CD4-positive, alpha-beta T cell treated with Interleukin-17A for 4 hours (primary cell): ENCODE measurements at places on chromosomes 7 and 10.

DNA sequence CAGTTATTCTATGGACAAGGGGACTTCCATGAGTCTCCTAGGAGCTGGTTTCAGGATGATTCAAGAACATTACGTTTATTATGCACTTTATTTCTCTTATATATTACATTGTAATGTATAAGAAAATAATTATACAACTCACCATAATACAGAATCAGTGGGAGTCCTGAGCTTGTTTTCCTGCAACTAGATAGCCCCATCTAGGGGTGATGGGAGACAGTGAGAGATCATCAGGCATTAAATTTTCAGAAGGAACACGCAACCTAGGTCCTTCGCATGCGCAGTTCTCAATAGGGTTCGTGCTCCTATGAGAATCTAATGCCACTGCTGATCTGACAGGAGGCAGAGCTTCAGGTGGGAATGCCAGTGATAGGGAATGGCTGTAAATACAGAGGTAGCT is 137.9 kb downstream of the ANKRD30A start:
- no peak for DNase-seq

DNA sequence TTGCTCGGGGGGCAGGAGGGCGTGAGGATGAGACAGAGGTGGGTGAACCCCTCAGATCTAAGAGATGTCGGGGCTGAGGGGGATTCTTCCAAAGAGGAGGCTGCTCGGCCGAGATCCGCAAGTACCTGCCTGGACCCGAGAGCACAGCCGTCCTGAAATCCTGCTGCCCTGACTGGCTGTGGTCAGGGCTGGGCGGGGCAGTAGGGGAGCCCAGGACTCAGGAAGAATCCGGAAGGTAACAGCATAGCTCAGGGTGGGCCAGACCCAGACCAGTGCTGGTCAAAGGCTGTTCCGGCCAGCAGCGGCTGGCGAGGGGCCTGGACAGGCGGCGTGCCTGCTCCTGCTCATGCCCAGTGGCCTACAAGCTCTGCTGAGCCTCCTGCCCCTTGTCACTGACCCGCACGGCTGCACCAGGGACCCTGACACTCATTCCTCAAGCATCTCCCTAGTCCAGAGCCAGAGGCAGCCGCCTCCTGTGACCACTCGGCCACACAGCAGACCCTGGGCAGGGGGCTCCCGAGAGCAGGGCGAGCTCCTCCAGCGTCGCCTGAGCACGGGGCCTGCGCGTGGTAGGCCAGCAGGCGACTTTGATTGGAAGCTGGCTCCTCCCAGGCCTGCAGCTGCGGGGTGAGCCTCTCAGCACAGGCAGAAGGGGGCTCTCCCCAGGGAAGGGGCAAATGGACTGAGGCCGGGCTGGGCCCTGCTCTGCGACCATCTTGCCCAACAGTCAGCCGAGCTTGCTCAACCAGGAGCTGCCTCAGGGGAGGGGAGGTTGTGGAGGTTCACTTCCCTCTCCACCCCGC is 3.1 kb upstream of the ADAP1 start:
- no peak for DNase-seq

DNA sequence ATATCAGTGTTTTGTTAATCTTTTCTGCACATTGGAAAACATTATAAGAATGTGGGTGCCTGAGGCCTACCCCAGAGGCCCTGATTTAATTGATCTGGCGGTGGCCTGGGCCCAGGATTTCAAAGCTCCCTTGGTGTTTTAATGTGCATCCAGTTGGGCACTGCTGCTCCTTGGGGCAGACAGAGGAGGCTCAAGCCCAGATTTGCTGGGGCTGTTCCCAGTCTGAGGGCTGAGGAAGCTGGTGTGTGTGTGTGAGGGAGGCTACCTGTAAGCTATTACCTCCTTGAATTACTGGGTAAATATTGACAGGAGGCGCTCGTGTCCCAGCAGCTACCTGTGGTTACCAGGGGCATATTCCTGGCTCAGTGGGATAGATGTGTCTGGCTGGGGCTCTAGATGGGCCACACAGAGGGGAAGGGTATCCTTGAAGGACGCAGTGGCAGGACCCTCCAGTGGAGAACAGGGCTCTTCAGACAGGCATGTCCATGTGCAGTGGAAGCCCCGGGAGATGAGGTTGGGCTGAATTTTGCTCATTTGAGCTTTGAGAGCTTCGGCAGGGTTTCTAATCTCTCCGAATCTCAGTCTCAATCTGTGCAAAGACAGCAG is 975.4 kb upstream of the ZNF722 start:
- DNase-seq, result no peak

DNA sequence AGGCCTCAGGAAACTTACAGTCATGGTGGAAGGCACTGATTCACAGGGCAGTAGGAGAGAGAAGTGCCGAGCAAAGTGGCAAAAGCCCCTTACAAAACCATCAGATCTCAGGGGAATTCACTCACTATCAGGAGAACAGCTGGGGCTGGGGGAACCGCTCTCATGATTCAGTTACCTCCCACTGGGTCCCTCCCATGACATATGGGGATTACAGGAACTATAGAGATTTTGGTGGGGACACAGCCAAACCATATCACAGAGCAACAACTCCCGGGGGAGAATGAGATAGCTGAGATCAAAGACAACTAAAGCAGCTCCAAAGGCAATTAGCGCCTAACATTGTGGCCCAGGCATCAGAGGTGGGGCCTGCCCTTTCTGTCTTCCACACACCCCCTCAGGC is 85.4 kb upstream of the VOPP1 start:
- DNase-seq, result no peak

GRCh38 chr10:51881213-51881612 is 181.8 kb upstream of the CSTF2T start:
- no peak for DNase-seq

DNA sequence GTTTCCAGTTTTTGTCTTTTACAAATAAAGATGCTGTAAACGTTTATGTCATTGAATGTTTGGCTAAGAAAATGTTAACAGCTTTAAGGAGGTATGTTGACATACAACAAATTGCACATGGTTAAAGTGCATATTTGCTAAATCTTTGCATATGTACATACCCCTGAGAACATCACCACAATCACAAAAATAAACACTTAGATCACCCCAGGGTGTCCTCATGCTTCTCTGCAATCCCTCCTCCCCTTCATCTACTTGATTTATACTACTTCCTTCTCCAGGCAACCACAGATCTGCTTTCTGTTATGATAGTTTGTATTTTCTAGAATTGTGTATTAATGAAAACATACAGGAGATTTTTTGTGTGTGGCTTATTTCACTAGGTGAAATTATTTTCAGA is 209.5 kb downstream of the GLRX3 start:
- DNase-seq, result no peak

GRCh38 chr10:94785211-94785610 is 22.7 kb downstream of the CYP2C19 start:
- DNase-seq, result no peak

DNA sequence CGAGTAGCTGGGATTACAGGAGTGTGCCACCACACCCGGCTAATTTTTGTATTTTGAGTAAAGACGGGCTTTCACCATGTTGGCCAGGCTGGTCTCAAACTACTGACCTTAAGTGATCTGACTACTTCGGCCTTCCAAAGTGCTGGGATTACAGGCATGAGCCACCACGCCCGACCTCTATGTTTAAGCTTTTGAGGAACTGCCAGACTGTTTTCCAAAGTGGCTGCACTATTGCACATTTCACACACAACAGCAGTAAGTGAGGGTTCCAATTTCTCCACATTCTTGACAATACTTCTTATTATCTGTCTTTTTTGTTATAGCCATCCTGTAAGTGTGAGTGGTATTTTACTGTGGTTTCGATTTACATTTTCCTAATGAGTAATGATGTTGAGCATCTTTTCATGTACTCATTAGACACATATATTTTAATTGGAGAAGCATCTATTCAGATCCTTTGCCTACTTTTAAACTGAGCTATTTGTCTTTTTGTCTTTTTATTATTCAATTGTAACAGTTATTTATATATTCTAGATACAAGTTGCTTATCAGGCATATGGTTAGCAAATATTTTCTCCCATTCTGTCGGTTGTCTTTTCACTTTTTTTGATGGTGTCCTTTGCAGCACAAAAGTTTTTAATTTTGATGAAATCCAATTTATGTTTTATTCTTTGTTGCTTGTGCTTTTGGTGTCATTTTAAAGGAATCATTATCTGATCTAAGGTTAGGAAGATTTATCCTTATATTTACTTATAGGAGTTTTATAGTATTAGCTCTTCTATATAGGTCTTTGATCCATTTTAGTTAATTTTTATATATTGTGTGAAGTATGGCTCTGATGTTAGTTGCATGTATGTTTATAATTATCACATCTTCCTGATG is 12.8 kb upstream of the IRF5 start:
- DNase-seq, result no peak

DNA sequence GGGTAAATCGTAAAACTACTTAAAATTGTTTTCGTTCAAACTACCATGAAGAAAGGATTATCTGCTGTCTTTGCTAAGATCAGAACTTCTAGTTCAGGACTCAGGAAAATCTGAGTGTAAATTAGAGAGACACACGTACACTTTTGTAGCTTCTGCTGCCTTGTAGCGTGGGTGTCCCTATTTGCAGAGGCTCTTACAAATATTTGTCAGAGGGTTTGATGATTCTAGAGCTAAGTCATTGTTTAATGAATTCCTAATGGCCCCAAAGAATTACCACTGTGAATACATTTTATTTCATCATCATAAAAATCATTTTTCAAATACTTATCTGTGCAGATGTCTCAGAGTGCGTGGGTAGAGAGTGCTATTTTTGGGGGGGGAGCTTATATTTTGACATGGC is 314.9 kb downstream of the LRMDA start:
- DNase-seq, result no peak

- DNase-seq, result no peak
Observed at GRCh38 chr7:3033136-3033535, 10.5 kb downstream of the CARD11 start.

- DNase-seq, result no peak
Observed at GRCh38 chr10:104732222-104732621, 91.1 kb downstream of the SORCS3 start.

- DNase-seq, result no peak
Observed at GRCh38 chr10:5741276-5741675, 56.6 kb downstream of the TASOR2 start.

- DNase-seq, result no peak
Observed at GRCh38 chr10:61701055-61701705, 38.5 kb downstream of the CABCOCO1 start.

DNA sequence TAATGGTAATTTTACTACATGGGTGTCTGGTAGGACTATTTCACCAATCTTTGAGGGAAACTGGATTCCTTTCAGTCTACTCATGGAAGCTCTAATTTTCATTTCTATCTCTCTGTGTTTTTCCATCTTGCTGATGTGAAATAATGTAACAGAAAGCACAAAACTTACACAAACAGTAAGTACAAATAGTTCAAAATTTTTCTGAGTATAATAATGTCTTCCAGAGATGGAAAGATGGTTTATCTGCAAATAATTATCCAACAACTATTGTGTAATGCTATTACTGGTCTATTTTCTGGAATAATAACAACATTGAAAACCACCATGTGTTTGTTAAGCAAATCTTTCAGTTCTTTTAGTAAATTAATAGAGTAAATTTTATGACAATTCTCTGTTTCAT is 565.8 kb upstream of the MGMT start:
- no peak for DNase-seq

GRCh38 chr10:43043773-43044447 is 33.0 kb upstream of the RET start:
- no peak for DNase-seq

- DNase-seq, result no peak
Observed at GRCh38 chr7:130478991-130479390, 12.9 kb upstream of the MEST start.

DNA sequence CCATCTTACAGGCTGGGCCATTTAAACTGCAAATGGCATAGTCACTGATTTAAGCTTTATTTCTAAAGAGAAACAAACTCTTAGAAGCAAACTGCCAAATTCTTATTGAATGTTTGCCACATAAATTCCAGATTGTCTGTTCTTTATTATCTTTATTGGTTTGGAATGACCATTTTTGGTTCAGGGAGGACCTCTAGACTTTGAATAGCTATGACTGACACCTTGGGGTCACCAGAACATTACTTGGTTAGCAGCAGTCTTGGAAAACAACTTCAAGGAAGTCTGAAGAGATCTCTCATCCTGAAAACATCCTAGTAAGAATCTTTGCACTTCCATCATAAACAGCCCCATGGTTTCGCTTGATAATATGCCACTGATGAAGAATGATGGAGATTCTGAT is 197.1 kb downstream of the SUGCT start:
- DNase-seq, result no peak

- DNase-seq, result no peak
Observed at GRCh38 chr10:14478604-14479003, 147.9 kb upstream of the FRMD4A start.

GRCh38 chr10:77310288-77310840 is 327.2 kb downstream of the KCNMA1 start:
- no peak for DNase-seq

DNA sequence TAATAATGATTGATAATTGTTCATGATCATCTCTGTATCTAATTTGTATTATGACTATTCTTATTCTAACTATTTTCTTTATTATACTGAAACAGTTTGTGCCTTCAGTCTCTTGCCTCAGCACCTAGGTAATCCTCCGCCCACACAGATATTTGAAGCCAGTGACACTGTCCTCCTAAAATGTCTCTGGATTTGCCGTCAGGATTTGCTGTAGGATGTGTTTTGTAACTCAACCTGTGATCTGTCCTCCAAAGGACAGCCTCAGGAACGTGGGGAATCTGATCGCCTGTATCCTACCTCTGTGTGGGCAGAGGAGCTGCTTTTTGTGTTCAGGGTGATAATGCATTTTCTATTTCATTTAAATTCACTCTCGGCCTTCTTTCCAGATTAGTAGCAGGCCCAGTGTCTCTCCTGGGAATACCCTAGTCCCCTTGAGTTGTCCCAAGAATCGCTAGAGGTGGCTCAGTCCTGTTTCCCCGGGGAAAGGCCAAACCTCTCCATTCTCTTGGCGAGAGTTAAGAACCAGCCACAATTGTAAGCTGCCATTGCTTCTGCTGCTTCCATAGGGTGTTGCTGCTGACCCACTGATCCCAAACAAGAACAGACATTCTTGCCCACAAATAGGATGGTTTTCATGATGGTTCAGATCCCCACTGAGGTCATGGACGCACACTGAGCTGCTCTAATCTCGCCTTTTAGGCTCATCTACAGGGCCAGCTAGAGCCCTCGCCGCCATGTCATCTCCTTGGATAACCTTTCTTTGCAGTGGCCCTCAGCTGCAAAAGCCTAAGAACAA is 136.2 kb upstream of the KCNMA1 start:
- DNase-seq, result no peak

DNA sequence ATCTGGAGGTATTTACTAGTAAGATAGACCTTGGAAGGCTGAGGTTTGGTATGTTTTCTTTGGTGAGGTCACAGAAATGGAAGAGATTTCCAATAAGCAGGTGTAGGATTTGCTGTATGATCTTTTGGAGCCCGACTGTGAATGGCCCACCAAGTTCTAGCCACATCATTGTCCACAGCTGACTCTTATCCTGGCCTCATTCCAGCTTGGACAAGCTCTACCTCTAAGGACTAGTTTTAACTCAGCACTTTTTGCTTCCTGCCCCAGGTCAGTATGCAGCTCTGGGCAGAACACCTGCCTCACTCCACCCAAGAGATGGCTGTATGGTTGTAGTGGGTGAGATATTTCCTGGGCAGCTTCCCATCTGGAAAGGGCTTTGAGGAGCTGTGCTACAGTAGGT is 6.1 kb upstream of the CPA4 start:
- DNase-seq, result no peak
